ENCODE measurements at places on chromosomes 6 and 20.

- no peak for DNase-seq
Measured at GRCh38 chr6:21986703-21987102, 310.1 kb downstream of the PRL start.

DNA sequence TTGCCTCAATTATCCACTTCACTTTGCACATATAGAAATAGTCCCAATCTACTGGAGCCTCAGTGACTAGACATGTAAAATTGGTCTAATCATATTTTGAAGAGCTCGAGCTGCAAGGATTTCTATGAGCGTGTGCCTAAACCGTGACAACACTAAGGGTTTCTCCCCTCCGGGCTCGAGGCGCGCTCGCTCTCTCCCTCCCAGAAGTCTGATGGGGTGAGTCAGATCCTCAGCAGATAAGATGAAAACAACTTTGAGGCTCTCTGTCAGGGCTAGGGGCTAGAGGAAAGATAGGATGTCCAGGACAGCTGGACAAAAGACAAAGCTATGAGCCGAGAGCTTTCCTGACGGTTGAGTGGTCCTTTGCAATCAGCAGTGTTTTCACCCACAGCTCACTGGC is 16.8 kb downstream of the GNAS-AS1 start:
- no peak for DNase-seq

- DNase-seq, result no peak
Measured at GRCh38 chr6:111696814-111697213, 91.1 kb upstream of the TRAF3IP2 start.

DNA sequence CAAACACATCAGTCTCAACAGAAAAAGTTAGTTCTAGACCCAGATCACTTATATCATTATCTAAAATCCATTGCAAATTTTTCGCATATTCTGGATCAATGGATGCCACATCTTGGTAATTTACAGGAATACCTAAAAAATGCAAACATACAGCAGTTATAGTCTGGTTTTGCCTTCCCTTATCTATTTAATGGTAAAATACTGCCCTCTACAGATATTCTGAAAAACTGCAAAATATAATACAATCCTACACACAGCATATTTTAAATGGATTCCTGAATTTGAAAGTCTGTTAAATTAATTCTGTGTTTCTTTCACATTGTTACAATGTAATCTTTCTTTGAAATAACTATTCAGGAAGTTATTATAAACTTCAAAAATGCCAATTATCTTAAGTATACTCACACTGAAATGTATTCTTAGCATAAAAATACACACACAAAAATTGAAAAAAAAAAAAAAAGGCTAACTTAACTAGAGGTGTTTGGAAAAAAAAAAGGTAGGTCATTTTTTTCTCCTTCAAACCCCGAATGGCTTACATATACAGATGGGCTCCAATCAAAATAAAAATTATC is 88.4 kb downstream of the HACE1 start:
- DNase-seq, result peak; percentile 73
